ENCODE measurements at places on chromosomes 3 and 15.
A peak's percentile ranks its signal among the peaks of the same experiment; 100 is the strongest.

GRCh38 chr15:92462424-92463125, 68.9 kb downstream of the ST8SIA2 start:
- DNase-seq: no peak

DNA sequence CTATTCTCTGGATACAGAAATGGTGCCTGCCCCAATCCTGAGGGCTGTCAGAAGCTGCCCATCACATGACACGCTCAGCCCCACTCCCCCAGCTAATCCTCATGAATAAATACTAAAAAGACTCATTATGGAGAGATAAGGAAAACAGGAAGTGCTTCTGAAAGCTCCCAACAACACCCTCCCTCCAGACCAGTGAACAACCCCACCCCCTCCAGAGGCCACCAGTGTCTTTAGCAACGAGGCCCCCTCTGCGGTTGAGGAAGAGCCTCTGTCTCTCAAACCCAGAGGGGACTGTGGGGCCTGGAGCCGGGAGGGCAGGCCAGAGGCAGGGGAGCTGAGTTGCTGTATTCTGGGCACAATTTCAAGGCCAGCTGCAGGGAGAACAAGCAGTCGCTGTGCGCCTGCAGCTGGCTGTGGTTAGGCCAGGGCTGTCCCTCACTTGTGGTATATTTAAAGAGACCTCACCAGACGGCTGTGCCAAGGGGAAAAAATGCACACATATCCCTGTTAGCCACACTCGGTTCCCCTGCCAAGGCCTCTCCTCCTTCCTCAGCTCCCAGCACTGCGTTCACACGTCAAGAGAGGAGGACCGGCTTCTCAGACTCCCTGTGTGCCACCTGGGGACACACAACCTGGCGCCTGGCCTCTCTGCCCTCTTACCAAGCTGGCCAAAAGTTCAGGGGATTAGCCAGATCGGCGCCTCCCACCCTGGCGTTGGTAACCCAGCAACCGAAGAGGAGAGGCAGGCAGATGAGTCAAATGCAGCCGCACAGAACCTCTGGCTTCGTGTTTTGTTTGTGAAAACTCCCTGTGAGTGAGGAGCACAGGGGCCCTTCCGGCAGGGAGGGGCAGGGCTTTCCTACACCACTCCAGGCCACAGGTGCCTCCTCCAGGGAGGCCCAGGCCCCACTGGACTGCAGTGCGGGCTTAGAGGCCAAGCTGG, 101.2 kb upstream of the ETV5 start:
- DNase-seq: no peak

DNA sequence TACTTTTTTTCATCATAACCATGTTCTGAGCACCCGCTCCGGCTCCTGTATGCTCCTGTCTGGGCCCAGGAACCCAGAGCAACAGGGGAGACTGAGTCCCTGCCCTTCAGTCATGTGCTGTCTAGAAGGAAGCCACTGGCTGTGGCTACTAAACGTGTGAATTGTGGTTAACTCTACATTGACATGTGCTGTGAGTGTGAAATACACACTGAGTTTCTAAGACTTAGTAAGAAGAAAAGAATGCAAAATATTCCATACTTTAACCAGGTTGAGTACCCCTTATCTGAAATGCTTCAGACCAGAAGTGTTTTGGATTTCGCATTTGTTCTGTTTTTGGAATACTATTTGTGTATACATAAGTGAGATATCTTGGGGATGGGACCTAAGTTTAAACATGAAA, 42.8 kb upstream of the CGNL1 start:
- DNase-seq: no peak

GRCh38 chr3:171187706-171188290, 161.3 kb upstream of the SLC2A2 start:
- peak; percentile 9 for DNase-seq

DNA sequence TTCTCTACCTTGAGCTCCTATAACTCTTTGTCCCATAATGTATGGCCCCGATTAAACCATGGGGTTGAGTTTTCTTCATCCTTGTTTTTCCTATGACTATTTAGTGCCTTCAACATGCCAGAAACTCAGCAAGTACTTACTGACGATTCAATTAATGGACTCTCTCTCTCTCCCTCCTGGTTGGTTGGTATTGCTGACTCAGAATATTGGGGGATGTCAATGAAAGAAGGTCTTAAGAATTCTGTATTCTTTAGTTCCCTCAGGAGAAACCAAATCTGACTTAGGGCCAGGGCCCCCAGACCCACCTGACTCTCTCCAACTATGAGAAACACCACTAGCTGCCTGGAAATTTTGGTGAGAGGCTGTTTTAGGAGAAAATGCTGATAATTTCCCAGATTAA, 40.8 kb downstream of the TM4SF4 start:
- no peak for DNase-seq

GRCh38 chr3:112637700-112638099, 3.2 kb downstream of the CCDC80 start:
- DNase-seq: no peak

GRCh38 chr3:10471054-10471688, 34.2 kb downstream of the ATP2B2 start:
- DNase-seq: no peak

- DNase-seq: no peak
Measured at GRCh38 chr15:95470529-95470928, 860.0 kb upstream of the NR2F2 start.

DNA sequence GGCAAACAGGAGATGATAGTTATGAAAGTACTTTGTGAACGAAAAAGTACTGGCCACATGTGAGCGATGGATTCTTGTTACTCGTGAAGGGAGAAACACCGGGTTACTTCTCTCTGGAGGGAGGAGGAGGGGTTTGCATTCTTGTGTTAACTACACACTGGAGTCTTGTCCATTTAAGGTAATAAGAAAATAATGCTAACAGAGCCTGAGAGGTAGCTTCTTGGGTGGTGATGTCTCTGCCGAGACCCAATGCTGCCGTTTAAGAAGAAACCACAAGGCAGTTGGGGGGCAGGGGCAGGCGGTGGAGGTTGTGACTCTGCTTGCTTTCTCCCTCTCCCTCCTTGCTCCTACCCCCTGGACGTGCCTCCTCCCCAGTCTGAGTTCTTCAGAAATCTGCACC, 100.9 kb upstream of the ROPN1 start:
- no peak for DNase-seq

DNA sequence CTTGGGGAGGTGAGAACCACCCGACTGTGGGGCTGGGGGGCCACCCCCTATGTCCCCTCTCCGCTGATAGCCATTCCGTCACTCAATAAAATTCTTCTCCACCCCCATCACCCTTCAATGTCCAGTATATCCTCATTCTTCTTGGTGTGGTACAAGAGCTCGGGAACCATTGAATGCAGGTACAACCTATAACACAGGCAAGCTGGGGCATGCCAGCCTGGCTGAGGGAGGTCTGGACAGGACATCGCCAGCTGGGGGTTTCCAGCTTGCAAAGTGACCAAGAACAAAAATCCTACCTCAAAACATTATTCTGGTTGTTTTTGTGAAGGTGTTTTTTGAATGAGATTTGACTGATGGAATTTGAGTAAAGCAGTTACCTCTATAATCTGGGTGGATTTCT, 19.6 kb upstream of the BDH1 start:
- DNase-seq: no peak

DNA sequence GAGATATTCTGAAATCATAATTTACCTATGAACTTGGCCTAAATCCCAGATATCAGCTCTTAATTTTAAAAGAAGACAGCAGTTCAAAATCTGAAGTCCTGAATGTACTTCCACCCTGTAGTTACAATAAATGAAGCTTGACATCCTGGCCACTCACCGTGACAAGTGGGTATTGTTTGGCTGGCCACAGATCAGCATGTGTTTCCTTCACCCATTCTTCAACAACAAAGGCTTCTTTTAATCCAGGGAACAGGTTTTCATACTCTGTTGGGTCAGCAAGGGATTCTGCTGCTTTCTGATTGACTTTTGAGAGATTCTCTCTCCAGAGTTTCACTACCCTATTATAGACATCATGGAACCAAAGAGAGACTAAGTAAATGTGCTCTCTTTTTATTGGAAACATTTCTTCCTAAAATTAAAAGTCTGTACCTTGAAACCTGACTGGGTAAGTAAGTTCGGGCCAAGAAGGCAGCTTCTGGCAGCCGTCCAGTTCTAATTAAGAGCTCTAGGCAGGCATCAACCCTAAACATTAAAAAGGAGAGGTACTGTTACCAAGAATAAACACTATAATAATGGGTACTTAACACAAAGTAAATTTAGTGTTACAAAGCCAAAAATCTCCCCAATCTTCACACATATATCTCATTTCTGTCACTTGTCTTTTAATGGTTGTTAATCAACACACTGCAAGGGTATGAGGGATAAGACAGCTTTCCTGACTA, 15.2 kb downstream of the MRPS22 start:
- no peak for DNase-seq

DNA sequence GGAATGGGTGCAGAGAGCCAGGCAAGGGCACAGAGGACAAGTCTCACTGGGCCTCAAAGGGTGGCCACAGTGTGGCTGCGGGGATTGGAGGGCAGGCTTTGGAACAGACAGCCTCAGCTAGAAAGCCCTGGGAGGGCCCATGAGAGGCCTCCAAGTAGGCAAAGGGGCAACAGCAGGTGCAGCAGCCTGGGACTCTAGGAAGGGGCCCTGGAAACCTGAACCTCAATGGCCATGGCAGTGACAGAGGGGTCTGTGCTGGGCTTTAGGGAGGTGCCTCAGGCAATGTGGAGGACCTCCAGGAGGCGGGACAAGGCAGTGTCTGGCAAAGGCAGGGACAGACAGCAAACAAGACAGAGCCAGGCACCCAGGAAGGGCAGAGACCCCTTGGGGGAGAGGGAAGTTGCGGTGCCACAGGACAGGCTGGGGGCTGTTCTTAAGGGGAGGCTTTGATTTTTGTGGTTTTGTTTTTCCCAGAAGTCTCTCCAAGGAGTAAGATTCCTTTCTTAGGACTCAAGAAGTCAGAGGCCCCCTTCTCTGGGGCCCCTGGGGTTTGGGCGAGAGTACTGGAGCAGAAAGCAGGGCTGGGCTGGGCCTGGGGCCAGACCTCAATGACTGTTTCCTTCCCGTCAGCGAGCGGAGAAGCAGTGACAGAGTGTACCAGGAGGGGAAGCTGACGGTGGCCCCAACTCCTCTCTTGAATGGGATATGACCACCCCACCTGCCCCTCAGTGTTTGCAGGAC, 9.7 kb downstream of the STOML1 start:
- no peak for DNase-seq
